ENCODE measurements at places on chromosomes 7 and 10.
A peak's percentile ranks its signal among the peaks of the same experiment; 100 is the strongest.

GRCh38 chr10:5553400-5554170 lies 28.8 kb downstream of the CALML3 start:
- DNase-seq, result no peak

DNA sequence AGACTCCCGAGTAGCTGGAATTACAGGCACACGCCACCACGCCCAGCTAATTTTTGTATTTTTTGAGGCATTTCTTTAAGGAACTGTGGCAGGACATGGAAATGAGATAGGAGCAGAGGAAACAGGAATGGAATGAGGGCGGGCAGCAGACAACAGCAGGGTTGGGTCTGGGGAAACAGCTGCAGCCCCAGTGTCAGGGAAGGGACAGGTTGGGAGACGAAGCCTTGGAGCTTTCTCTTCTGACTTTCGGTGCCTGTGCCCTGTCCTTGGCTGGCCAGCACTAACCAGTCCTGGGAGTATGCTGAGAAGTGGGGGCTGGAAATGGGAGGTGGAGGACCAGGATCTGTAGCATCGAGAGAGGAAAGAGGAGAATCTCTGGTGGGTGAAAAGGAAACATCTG lies 47.4 kb downstream of the ATOH7 start:
- DNase-seq, result no peak

- no peak for DNase-seq
Measured at GRCh38 chr10:116001976-116002375, 271.0 kb downstream of the GFRA1 start.

GRCh38 chr7:98217623-98218582 lies 6.7 kb downstream of the BHLHA15 start:
- no peak for DNase-seq

- DNase-seq, result no peak
Measured at GRCh38 chr10:28254290-28254985, 48.4 kb downstream of the MPP7 start.

DNA sequence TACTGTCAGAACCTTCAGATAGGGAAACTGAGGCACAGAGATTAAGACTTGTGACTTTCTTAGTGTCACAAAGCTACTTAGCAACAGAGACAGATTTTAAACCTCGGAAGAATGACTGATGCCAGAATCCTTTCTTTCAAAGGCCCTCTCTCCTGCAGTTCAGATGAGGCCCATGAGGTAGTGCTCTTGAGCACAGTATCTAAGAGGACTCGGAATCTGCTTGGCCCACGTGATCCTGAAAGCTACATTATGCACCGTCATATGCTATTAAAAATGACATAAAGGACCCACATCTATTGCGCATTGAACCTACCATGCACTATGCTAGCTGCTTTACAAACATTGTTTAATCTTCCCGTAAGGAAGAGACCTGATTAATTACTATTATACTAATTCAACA lies 355.9 kb downstream of the SFMBT2 start:
- no peak for DNase-seq

GRCh38 chr10:32413513-32413912 lies 32.4 kb upstream of the CCDC7 start:
- DNase-seq, result peak; percentile 42

DNA sequence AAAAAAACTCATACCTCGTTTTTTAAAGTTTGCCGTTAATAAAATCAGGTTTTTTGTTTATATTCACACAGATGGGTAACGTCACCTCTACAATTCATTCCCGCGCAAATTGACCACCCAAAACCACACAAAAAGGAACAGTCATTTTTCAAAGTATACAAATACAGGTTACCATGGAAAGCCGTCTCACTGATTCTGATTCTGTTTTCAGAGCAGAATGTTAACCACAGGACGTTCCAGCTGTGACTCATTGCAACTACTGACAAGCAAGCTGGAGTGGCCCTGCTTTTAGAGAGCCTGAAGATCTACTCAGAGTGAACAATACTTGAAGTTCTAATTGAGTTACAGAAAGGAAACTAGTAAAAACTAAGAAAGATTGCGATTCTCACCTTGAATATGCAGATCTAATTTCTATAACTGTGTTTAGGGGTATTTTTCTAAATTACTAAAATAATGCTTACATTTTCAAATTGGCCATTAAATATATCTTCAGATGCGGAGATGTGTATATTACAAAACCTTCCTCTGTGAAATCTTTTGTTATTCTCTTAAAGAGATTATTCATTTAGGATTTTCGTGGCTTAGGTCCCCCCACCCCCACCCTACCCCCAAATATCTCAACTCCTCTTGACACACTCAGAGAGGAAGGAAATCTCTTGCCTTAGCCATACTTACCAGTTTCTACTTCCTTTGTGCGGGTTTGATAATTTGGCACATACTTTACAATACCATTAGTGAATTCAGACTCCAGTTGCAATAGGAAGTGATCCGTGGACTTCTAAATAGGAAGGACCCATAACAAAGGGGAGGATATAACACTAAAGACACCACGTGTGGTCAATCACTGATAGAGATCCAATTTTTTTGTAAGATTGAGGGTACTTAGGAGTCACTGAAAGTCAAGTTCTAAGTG lies 106.0 kb downstream of the CUBN start:
- DNase-seq, result peak; percentile 96

GRCh38 chr7:32336726-32337125 lies 153.5 kb downstream of the LSM5 start:
- no peak for DNase-seq

GRCh38 chr10:92239151-92239599 lies 51.7 kb downstream of the CPEB3 start:
- no peak for DNase-seq

GRCh38 chr7:155785536-155785935 lies 26.7 kb downstream of the SHH start:
- DNase-seq, result no peak

- DNase-seq, result no peak
Measured at GRCh38 chr10:78215645-78216044, 182.0 kb downstream of the RPS24 start.

DNA sequence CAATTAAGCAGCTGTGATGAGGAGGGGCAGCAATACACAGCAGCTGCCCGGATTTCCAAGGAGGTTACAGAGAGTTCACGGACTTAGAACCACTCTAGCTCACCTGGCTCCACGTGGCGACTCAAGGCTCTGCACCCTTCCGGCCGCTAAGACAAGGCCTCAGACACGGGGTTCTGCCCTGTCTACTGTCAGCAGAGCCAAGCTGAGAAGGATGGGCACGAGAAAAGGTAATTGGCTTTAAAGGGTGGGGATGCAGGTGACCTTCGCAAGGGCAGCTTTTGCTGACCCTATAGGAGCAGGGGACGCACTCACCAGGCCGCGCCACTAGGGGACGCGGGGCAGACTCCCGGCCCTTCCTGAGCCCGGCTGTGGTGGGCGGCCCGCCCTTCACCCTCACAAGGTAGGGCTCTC lies 152.4 kb downstream of the KIF20B start:
- no peak for DNase-seq

- no peak for DNase-seq
Measured at GRCh38 chr10:58853668-58854067, 322.8 kb upstream of the PHYHIPL start.

- peak; percentile 15 for DNase-seq
Measured at GRCh38 chr7:76260171-76260703, 42.2 kb upstream of the HSPB1 start.

- no peak for DNase-seq
Measured at GRCh38 chr10:99328579-99329303, 415 bp upstream of the CNNM1 start.

DNA sequence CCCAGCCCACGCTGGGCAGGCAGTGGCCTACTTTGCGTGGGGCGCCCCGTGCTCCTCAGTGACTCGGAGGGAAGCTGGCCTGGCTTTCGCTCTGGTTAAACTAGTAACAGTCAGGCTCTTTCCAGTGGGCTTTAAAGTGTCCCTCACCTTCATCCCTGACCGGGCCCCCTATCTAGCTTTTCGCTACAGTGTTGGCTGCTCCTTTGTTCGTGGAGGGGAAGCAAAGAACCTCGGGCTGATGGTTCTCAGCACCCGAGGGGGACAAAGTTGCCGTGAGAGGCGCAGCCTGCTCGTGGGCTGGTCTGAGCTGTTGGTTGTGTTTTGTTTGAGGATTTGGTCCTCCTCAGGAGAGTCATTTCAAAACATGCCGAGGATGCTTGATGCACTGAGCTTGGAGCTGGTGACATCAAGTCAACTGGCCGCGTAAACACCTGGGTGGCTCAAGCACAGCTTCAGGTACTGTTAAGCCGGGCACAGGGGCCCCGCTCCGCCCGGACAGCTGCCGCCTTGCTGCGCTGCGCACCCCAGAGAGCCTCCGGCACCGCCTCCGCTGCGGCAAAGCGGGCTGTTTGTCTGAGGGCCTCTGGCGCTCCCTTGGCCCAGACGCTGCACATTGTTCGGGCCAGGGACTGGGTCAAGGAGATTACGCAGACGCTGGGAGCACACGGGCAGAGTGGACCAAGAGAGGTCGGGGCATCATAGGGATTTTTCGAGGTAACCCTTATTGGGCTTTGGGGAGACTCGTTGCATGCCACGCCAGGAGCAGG lies 1.6 kb downstream of the DLX6 start:
- no peak for DNase-seq

DNA sequence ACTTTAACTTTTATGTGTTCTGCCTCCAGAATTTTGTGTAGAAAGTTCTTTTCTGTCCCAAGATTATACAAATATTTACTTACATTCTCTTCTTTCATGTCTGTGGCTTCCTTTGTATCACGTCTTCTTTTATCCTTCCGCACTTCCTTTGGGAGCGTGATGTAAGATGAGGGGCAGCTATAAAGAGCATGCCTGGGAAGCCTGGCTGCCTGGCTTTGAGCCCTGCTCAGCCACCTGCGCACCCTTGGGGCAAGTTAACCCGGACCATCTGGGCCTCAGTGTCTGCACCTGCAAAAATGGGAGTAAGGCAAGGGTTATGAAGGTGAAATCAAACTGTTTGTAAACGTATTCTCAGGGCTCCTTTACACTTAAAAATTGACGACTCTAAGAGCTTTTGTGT lies 25.2 kb downstream of the PALD1 start:
- no peak for DNase-seq
